NCI-H1105 treated with DMSO at 0.1 percent for 48 hours (cell line): ENCODE measurements at places on chromosomes 2 and 18.

- DNase-seq: peak; percentile 80
These were observed 171.5 kb downstream of the CELF4 start for GRCh38 chr18:37393945-37394609.

DNA sequence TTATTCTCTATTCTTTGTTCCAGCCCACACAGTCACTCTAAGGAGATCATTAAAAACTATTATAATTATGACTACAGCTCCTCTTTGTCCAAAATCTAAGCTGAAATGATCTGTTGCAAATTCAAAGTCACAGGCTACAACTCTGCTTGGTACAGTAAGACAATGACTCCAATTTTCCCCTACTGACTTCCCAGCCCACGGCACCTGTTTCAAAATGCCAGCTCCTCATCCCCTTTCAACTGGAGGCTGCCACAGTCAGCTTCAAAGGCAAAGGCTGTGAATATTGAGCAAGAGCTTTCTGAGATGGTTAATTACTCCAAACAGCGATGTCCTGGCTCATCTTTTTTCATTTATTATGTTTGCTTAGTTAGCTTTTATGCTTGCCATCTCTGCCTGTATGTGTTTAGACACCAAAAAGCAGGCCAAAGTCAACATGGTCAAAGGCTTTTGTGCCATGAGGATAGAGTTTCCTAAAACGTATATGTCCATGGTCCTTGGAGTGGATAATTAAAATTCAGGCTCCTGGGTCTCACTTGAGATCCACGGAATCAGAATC lies 141.1 kb downstream of the DOCK10 start:
- no peak for DNase-seq

DNA sequence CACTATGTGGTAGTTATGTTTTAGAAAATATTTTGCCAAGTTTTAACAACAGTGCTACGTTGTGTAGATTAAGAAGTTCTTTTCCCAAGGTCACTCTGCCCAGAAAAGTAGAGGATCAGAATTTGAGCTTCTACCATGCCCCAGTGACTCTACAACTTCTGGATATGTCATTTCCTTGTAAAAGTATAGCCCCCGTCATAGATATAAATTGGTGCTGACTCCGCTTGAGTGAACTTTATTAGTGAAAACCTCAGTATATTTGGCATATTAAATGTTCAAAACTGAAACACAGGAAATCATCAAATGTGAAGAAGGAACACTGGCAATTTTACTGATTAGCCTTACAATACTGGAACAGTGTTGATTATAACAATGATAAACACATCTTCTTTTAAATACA lies 256.7 kb upstream of the UBE2E3 start:
- no peak for DNase-seq

DNA sequence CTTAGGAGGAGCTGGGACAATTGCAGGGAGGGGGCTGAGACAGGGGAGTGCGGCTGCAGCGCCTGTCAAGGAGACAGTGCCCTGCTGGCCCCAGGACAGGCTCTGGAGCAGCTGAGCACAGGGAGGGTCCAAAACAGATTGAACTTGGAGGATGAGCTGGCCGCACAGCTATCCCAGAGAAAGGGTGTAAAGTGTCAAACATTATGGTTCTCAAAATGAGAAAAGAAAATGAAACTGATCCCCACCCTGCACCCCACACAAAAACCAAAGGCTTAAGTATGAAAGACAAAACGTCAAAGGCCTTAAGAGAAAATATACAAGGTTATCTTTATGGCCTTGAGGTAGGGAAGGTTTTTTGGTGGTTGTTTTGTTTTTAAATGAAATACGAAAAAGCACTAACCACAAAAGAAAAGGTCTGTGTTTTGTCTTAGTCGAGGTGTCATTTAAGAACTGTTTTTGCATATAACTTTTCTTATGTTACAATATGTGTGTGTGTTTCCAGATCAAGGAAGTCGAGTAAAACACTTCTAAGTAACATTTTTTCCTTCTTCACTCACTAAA lies 111.8 kb downstream of the HDAC4 start:
- no peak for DNase-seq

GRCh38 chr2:171487803-171488259 lies 34.4 kb upstream of the CYBRD1 start:
- DNase-seq: no peak

DNA sequence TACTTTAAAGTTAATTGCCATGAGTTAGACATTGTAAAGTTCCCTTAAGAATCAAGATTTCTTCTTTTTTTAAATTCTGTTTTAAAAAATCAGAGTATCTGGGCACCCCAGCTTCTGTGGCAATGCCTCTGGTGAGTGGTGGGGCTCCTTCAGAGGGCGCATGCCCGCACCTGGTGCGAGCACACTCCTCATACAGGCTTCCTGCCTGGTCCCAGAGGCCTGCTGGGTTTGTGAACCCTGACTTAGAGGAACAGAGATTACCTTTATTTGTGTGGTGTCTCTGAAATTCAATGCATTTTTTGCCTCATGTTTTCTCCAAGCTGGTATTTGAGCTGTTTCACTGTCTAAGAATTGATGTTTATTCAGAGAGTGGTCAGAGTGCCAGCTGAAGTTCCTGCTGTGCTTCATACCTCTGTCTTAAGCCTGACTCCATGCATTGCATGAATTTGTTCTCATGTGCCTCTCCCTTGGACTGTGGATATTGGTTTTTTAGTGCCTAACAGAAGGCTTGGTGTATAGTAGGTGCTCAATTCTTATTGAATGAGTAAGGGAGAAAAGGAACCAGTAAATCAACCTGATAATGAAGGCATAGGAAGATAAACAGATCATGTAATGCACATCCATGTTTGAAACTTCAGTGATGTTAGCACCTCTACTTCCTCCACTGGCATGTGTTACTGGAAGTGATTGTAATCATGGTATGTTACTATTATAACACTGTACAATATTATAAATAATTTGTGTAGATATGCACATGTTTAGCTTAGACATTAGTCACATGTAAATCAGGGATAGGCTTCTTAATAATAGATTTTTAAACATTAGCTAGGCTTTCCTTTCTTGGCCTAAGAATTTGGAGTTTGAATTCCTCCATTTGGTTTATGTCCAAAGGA lies 29.0 kb downstream of the PHLPP1 start:
- DNase-seq: no peak

GRCh38 chr2:69723791-69724190 lies 18.1 kb upstream of the ANXA4 start:
- DNase-seq: no peak

DNA sequence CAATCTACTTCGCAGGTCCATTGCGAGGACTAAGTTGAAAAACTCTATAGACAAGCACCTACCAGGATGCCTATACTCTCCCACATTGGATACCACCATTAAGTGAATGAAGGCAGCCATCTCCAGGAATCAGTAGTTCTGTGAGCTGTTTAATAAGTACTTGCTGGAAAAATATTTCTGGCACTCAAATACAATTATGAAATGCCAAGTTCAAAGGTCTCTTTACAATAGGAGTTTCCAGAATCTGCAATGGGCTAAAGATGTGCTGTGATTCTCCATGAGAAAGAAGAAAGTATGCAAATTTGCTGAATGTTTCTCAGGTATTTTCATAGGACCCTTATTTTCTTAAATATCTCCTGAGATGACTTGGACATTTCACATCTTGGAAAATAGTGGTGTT lies 103.0 kb downstream of the AP1S3 start:
- no peak for DNase-seq

GRCh38 chr2:202072737-202073401 lies at the start of gene KIAA2012:
TSS of gene KIAA2012 (plus strand) at chr2:202073255. CDS start at chr2:202073628, 373 bp downstream.
- DNase-seq: no peak

DNA sequence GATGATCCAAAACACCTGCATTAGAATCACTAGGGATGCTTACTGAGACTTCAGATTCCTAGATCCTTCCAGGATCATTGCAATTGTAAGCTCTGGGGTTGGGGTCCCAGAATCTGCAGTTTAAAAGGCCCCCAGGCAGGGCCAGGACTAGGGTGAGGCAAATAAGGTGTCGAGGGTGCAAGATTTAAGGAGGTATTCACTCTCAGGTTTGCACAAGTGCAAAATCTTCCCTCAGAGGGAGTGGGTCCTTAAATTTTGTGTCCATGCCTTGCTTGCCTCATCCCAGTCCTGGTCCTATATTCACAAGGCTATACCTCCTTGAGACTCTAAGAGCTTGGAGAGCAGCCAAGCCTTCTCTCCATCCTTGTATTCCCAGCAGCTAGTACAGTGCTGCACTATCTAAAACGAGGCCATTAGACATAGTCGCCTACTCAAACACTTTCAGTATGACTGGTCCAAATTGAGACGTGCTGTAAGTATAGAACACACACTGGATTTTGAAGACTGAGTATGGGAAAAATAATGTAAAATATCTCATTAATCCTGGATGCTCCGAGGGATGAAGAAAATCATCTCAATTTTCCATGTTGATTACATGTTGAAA lies 31.6 kb upstream of the MREG start:
- peak; percentile 14 for DNase-seq

- DNase-seq: no peak
These were observed 179.7 kb downstream of the GPD2 start for GRCh38 chr2:156615836-156616322.
